ENCODE measurements at places on chromosomes 3 and 15.

- peak; percentile 65 for DNase-seq
Measured at GRCh38 chr15:77607894-77608261, 24.8 kb downstream of the LINGO1 start.

DNA sequence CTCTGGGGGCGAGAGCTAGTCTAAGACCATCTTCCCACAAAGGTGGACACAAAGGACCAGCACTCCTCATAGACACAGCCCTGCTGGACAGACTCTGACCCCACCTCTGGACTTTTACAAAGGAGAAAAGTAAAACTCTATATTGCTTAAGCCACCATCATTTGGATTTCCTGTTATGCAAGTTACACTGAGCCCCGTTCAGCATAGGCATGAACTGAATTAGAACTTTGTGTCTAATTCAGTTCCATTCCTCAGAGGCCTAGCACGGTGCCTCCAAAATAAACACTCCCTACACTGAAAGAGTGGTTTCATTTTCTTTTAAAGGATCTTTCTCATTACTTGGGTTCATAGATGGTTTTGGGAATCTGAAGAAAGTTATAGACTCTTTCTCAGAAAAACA, 79.2 kb upstream of the OCA2 start:
- DNase-seq, result no peak

DNA sequence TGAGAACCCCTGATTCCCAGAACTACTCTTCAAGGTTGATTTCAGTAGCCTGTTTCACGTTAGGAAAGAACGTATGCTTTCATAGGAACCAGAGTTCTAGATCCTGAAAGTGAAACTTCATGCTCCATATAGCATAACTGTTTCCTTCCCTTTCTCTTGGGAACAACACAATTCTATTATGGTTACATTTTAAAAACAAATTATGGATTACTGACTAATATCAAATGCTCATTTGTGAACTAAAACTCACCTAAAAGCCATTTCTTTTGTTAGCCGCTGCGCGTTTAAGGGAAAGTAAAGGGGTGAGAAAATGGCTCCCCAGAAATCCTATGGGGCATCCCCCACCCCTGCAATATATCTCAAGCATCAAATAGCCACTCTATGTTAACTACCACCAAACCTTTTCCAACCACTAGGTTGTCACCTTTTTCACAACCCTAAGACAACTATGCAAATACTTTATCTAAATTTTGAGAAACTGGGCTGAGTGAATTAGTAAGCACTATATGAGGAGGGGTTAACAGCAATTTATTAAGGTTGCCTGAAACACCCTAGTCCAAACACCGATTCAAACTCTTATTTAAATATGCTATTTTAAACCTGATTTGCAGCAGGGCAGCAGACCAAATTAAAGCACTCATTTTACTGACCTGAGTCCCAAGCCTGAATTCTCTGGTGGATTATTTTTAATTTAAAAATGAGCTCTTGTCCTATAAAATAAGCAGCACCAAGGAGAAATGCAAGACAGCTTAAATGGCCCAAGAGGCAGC, 2.4 kb downstream of the SIAH2 start:
- no peak for DNase-seq

DNA sequence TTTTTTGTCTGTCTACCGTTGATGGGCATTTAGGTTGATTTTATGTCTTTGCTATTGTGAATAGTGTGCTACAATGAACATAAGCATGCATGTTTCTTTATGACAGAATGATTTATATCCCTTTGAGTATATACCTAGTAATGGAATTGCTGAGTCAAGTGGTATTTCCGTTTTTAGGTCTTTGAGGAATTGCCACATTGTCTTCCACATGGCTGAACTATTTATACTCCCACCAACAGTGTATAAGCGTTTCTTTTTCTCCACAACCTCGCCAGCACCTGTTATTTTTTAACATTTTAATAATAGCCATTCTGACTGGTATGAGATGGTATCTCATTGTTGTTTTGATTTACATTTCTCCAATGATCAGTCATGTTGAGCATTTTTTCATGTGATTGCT, 89.6 kb upstream of the GALNT15 start:
- DNase-seq, result no peak

DNA sequence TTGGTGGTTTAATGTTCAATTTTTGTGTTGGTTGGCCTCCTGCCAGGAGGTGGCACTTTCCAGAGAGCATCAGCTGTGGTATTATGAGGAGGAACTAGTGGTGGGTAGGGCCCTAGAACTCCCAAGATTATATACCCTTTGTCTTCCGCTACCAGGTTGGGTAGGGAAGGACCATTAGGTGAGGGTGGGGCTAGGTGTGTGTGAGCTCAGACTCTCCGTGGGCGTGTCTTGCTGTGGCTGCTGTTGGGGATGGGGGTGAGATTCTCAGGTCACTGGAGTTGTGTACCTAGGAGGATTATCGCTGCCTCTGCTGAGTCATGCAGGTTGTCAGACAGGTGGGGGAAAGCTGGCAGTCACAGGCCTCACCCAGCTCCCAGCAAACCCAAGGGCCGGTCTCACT, 187.1 kb downstream of the DPH6 start:
- no peak for DNase-seq

DNA sequence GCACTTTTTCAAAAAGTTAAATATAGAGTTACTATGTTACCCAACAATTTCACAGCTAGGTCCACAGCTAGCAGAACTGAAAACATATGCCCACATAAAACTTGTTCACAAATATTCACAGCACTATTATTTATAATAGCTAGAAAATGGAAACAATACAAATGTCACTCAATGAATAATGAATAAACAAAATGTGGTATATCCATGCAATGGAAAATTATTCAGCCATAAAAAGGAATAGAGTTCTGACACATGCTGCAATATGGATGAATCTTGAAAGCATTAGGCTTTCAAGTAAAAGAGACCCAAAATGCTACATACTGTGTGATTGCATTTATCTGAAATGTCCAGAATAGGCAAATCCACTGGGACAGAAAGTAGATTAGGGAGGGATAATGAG, 111.9 kb downstream of the MECOM start:
- DNase-seq, result no peak

DNA sequence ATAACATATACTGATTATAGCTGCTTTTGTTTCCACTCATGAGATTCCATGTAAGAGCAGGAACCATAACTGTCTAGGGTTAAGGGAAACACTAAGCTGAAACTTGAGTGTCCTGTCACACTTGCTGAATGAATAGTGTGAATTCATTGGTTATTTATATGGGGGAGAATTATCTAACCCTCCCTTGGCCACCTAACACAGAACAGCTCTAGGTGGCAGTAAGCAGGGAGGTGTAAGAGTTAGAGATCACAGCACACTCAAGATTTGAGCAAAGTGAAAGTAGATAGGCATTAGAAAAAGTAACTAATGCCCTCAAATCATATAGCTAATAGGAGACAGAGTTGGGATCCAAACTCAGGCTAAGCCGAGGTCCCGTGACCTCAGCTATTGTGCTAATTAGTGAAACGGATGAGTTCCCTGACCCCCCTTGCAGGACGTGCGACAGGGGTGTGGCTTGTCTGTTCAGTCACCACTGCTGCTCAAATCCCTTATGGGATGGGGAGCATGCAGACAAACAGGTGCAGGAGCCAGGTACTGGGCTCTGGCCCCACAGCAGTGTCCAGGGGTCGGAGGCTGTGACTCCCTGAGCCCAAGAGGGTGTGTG, 27.7 kb upstream of the ANO10 start:
- no peak for DNase-seq

DNA sequence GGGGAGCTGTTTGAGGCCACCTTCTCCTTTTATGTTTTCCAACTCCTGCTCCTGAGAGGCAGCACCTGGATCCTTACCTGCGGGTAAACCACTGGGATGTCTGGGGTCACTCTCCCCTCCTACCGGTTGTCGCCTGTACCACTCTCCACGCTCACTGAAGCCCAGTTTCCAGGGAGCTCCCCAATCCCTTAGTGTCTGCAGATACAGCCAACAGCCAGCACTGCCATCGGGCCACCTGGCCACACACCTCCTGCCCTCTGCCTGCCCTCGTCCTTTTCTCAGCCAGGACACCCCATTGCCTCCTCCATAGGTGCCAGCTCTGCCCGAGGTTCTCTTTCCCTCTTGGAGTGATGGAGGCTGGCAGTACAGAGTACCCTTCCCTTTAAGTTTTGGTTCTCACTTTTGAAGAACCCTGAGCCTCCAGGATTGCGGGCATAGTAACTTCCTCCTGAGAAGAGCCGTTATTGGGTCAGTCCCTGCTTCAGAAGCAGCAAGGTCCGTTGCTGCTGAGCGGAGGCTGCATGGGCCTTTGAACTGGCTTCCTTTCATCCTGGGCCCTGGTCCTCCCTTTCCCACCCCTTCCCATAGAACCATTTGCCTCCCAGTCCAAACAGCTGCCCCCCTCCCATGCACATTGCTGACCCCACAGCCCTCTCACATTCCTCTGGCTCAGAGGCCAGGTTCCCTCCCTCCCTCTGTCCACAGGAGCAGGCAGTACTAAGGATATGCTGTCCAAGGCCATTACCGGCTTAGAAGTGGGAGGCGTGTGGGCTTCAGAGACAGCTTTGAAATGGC, 30.9 kb downstream of the ARNT2 start:
- no peak for DNase-seq

DNA sequence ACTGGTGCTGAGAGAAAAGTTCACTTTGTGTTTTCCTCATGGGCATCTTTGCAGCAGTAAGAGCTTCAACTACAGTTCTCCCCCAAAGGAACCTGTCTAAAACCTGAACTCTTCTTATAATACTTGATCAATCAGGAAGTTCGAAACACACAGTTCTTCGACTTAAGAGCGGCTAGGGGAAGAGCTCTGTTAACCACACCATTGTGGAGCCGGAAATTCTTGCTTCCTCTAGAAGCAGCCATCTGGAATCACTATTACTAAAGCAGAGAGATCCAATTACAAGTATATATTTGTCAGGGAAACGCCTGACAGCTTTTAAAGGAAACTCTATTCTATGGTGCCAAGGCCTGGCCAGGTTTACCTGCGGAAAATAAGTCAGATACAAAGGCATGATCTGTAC, 337.3 kb upstream of the CBLB start:
- DNase-seq, result no peak

DNA sequence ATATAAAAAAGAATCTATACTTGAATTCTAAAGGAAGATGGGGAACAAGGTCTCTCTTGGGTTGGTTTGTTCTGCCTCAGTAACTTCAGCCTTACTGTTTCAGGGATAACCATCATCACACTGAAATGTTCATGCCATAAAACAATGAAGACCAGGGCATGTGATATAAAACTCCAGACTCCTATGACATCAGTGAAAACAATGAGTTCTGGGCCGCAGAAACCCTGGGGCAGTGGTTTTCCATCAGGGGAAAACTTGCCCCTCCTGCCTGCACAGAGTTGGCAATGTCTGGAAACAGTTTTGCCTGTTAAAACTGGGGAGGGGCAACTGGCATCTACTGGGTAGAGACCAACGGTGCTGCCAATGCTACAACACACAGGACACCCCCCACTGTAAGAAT, 46.8 kb downstream of the CA12 start:
- DNase-seq, result no peak

DNA sequence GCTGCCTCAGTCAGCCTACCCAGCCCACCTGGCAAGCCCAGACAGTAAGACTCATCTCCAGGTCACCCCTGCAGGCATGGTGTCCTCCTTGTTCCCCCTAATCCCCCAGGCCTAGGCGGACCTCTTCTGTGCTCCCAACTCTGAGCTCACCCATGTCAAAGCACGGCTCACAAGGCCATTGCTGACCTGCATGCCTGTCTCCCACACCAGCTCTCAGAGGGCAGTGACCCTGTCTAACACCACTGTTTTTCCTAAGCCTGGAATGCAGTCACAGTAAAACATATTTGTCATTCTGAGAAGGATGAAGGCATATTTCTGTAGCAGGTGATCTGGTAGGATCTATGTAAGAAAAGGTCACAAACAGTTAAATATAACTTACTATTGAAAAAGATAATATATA, 110.3 kb upstream of the HACD2 start:
- no peak for DNase-seq

- no peak for DNase-seq
Measured at GRCh38 chr3:123792473-123793201, 91.5 kb downstream of the MYLK start.

DNA sequence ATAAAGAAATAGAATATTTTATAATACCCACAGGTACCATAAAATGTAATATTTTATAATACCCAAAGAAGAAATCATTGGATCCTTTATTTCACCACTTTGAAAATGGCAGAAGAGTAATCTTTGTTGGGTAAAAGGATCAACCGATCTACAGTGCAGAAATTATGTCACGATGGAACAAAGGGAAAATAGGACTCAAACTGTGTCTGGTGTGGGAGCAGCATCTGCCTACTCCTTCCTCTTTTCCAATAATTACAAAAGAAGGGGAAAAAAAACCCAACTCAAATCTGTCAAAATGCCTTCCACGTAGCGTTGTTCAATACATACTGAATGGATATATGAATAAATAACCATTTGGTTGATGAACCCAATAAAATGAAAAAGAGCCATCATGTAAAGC, 492.6 kb upstream of the TBL1XR1 start:
- DNase-seq, result peak; percentile 41
